Stimulated activated CD4-positive, alpha-beta T cell treated with anti-CD3 and anti-CD28 coated beads, TNF-alpha, amount 100 ng/mL, for 4 hours (primary cell): ENCODE measurements at places on chromosomes 12 and 14.

DNA sequence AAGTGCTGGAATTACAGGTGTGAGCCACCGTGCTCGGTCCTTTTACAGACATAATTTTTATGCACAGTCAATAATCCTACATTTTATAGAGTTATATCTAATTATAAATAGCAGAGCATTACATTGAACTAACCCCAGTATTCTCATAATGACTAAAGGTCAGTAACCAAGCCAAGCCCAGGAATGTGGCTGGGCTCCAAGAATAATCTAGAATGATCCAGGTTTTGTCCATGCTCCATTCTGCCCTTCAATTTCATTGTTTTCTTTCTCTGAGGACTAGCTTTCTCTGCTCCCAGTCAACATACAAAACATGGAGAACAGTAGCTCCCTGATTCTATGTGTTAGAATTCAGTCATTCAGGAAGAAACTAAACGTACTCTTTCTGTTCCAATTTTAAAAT lies 92.1 kb upstream of the KRR1 start:
- DNase-seq: no peak

DNA sequence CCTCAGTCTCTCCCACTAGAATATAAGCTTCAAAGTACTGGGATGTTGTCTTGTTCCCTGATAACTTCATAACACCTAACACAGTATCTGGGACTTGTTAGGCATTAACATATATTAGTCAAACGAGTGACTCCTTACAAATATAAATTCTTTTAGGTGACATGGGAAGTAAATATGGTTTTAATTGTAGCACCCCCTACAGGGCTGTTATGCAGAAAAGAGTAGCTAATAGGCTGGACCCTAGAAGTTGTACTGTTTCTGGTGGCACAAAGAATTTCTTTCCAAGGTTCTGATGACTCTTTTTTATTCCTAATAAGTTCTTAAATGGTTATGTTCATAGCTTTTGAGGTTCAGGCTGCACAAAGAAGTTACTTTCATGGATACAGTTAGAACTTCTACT lies 29.8 kb downstream of the GPATCH2L start:
- no peak for DNase-seq

- no peak for DNase-seq
Observed at GRCh38 chr12:20832911-20833310, 22.4 kb downstream of the SLCO1B3 start.

DNA sequence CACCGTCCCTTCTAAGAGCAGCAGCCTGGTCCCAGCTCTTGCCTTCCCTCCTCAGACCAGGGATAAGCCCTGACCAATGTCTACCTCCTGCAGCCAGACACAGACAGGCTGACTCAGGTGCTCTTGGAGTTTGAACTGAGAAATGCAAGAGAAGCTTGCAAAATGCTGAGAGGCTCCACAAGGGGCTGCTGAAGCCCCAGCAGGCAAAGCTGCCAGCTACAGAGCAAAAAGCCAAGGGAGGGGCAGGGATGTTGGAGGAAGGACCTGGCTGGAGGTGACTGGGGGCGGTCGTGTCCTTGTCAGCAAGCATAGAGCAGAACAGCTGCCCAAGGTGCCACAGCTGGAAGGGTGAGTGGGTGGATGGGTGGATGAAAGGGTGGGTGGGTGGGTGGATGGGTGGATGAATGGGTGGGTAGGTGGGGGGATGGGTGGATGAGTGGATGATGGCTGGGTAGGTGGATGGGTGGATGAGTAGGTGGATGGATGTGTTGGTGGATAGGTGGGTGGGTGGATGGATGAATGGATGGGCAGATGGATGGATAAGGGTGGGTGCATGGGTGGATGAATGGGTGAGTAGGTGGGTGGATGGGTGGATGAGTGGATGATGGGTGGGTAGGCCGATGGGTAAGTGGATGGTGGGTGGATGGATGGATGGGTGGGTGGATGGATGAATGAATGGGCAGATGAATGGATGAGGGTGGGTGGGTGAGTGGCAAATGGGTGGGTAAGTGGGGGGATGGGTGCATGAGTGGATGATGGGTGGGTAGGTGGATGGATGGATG lies 4.0 kb upstream of the INF2 start:
- no peak for DNase-seq
